Midbrain (tissue), 1 donor: ENCODE measurements at places on chromosomes 7 and 10.

GRCh38 chr10:58326967-58327381 is 7.8 kb upstream of the UBE2D1 start:
- no peak for DNase-seq

- DNase-seq = peak; percentile 90
These were observed 43.1 kb downstream of the FOXK1 start for GRCh38 chr7:4725014-4725849.

GRCh38 chr10:3106928-3107425 is 39.6 kb downstream of the PFKP start:
- peak; percentile 51 for DNase-seq

DNA sequence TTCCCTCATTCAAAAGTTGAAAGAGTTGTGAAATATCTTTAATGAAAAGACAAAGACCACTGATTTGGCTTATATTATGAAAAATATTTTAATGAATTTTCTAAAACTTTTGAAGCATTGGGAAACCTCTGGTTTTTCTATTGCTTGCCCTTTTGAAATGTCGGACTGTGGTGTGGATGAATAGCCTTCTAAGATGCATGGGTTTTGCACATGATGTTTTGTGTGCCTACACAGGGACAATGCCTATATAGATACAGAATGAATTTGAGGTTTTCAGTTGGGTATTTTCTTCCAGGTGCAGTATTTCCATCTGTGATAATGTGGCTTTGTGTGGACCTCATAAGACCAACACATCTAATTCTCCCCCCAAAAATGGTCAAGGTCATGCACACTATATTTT is 1437.9 kb downstream of the REEP3 start:
- no peak for DNase-seq

GRCh38 chr7:1557771-1558170 is 1.8 kb upstream of the TMEM184A start:
- DNase-seq = no peak

- DNase-seq = peak; percentile 13
These were observed 2.8 kb downstream of the AGAP3 start for GRCh38 chr7:151088856-151089699.

- DNase-seq = no peak
These were observed 16.4 kb upstream of the RNF148 start for GRCh38 chr7:122719010-122719578.

DNA sequence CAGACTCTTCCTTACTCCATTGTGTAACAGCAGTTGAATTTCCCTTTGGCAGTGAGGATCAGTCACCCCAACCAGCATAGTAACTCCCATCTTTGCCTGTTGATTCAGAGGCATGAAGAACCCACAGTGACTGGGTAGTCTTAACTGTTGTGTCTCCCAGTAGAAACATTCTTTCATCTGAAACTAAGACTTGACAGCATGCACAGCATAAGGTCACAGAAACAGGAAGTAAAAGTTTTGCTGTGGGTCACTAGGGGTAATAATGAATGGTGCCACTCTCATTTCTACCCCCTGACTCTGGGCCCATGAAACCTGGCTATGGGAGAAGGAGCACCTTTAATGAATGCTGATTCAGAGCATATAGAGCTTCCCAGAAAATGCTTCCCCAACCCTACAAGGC is 8.3 kb upstream of the FRMPD2 start:
- no peak for DNase-seq

DNA sequence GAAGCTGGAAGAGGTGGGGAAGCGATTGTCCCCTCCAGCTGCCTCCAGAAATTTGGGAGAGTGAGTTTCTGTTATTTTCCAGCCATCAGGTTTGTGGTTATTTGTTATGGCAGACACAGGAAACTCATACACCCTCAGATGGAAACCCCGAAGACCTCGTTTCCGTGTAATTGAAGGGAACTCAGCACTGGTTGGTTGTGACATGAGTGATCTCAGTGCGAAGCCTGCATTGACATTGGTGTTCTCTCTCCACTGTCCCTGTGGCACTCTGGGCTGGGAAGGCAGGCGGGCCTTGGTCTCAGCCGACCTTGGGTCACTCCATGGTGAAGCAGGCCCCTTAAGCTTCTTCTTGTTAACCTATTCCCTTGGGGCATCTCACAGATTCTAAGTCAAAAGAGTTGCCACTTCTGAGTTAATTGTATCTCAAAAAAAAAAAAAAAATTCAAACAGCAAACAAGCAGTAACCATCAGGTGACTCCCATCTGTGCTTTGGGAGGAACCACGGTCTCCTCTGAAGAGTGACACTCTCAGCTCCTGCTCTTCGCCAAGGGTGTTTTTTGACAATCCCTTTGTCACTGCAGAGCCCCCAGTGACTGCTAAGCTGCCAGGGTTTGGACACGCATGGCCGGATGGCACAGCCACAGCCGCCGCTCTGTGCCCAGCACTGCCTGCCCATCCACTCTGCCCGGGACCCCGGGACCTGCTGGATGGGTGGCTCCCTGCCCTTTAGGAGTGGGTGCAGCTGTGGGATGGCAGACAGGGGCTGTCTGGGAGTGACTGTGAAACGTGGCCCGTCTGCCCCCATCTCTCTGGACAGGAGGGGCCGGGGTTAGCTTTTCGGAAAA is 233.6 kb downstream of the PRPF18 start:
- DNase-seq = no peak

- no peak for DNase-seq
These were observed 74.8 kb upstream of the PALS2 start for GRCh38 chr7:24498439-24498838.

- no peak for DNase-seq
These were observed 205.0 kb downstream of the FANK1 start for GRCh38 chr10:126101325-126101724.

DNA sequence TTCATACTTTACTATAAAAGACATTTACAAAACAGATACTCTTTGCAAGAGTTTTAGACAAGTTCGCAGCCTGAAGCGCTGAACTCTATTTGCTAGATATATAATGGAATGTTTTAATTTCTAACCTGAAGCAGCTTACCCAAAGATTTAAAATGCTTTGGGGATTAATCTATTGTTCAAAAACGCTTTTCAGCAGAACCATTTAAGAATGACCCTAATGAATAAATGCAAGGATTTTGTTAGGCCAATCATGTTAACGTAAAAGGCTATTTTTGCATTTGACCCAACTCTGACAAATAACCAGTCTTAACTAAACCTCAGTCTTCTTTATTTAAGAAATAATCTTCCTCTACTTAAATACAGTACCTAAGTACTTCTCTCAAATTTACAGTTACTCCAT is 406.7 kb upstream of the POT1 start:
- DNase-seq = no peak

- DNase-seq = no peak
These were observed 93.5 kb downstream of the KLF6 start for GRCh38 chr10:3691482-3691881.

GRCh38 chr10:128018691-128019090 is 107.5 kb downstream of the MKI67 start:
- no peak for DNase-seq

DNA sequence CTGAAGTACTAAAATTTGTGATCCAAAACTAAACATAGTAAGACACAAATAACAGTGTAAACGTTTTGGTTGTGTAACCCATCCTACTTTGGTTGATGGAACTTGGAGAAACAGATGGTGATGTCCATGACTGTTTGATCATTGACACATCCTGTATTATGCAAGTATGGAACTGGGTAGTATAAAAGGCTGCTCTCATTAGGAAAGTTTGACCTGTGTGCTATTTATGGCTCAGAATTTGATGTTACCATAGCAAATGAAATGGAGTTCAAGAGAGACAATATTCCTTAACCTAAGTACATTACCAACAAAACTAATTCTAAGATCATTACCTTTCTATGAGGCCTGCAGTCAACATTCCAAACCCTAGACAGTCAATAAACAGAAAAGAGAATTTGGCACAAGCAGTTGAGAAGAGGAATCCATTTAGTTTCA is 39.9 kb downstream of the DKK1 start:
- DNase-seq = no peak

GRCh38 chr7:44654255-44654796 is 47.9 kb downstream of the OGDH start:
- DNase-seq = no peak

DNA sequence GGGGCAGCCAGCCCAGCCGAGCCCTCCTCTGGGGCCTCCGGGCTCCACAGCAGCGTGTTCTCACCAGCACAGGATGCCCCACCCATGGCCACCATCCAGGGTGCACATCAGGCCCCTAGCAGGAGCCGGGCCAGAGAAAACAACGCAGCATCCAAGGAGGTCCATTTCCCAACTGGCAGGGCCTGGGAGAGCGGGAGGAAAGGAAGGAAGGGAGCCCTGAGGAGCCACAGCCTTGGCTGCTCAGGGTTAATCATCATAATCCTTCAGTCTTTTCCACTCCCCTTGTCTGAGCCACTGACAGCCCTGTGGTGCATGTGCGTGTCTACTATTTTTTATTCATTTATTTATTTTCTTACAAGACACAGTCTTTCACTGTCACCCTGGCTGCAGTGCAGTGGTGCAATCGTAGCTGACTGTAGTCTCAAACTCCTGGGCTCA is 3.6 kb downstream of the PLAC9 start:
- DNase-seq = no peak

DNA sequence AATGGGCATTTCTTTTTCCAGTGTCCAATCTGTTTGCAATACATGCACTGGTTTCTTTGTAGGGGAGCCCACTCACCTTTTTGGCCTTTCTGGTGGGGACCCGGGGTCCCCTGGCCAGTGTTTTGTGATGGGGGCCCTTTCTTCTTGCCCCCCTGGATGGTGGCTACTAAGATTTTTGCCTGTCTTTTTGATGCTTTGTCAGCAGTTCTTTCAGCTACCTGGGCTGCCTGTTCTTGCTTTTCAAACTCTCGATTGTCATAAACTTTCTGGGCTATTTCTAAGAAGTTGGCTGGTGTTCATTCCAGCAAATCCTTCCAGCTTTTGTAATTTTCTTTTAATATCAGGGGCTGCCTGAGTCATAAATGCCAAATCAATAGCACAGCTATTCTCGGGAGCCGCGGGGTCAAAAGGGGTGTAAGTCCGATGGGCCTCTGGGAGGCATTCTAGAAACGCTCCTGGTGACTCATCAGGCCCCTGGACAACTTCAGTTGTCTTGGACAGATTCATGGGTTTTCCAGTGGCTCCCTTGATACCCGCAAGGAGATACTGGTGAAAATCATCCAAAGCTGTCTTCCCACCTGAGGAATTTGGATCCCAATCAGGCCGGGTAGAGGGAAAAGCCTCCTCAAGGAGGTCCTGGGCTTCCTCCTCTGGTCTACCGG is 79.0 kb downstream of the PRR15 start:
- DNase-seq = no peak

DNA sequence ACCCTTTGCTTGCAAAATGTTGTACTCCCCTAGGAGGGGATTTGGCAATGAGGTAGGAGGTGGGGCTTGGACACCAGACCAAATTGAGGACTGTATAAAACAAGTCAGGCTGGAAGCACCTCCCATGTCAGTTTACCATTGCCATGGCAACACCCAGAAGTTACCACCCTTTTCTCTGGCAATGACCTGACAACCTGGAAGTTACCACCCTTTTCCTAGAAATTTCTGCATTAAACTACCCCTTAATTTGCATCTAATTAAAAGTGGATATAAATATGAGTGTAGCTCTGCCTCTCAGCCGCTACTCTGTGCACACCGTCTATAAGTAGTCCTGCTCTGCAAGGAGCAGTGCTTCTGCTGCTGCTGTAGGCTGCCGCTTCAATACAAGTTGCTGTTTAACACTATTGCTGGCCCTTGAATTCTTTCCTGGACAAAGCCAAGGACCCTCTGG is 7.8 kb upstream of the BLNK start:
- no peak for DNase-seq

GRCh38 chr7:142299237-142299781 is 41.5 kb upstream of the PRSS58 start:
- no peak for DNase-seq
